ENCODE measurements at places on chromosomes 13 and 19.

DNA sequence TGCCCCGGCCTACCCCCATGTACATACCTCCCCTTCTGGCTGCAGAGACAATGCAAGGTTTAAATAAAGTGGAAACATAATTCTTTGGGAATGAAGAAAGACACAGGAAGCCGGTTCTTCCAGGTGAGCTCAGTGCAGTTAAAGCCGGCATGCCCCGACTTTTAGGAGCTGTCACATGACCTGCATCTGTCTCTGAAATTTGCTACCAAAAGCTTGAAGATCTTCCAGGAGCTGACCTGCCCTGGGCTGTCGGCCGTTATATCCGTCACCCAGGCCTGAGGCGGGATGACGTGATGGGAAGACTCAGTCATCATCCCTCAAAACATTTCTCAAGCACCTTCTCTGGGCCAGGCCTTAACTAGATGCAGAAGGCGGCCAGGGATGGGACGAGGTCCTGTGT lies 10.3 kb downstream of the RAB8A start:
- no peak for DNase-seq

DNA sequence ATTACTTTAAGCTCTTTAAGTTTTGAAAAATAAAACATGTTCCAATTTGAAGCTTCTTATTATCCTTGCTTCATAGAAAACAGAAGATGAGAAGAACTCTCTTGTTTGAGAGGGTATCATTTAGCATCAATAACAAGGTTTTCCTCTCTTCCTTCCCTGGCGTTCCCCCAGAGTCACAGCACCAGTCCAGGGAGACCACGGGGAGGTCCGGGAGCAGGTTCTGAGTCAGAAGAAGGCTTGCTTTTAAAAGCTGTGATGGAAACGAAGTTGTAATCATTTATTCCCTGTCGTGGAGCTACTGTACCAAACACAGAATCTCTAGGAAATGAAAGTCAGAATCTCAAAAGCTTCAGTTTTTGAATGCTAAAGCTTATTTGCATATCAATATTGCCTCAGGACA lies 174.0 kb upstream of the LSM14A start:
- no peak for DNase-seq

GRCh38 chr13:58963321-58963720 lies 1200.4 kb downstream of the DIAPH3 start:
- no peak for DNase-seq

- no peak for DNase-seq
Measured at GRCh38 chr13:29474991-29475390, 120.5 kb downstream of the SLC7A1 start.

DNA sequence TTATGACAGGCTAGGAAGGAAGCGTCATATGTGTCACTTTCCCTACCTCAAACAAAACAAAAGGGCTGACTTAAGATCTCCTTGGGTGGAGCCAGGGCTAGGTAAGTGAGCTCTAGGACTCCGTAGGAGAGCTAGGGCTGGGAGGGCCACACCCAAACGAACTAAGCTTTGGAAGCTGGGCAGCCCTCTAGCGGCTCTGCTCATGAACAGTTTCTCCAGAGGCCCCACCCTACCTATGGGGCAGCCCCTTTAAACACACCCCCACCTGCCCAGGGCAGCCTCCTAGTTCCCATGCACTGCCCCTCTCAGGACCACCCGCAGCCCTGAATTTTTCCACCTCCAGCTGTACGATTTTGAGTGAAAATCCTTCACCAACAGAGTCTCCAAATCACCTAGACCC lies 3.5 kb downstream of the PEG3 start:
- DNase-seq: peak; percentile 35

All from hematopoietic multipotent progenitor cell (in vitro differentiated cells).